ENCODE measurements at places on chromosomes 3 and 15.

- DNase-seq: no peak
Measured at GRCh38 chr15:58471348-58471747, 39.6 kb downstream of the LIPC start.

GRCh38 chr3:193554811-193555210 lies at the start of gene ATP13A4:
TSS of gene ATP13A4 (minus strand) at chr3:193554895. CDS start at chr3:193554799, 96 bp downstream.
- DNase-seq: no peak

DNA sequence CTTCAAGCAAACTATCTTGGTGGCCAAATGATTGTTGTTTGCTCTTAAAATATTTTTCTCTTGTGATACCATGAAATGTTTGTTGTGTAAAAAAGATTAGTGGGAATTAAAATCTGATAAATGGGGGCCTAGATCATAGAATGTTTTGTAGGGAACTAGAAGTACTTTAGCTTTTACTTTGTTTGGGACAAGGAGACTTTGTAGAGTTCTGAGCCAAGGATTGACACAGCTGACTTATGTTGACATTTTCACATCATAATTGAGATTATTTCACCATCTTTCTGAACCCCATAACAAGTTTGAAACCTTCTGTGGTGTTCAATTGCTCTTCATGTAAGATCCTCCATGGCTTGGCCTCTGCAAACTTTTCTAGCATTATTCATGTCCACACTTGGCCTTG lies 235.4 kb downstream of the NLGN1 start:
- no peak for DNase-seq

GRCh38 chr3:186967686-186968085 lies 37.4 kb downstream of the ST6GAL1 start:
- DNase-seq: no peak

GRCh38 chr3:53498806-53499641 lies 4.6 kb downstream of the CACNA1D start:
- no peak for DNase-seq
